ENCODE measurements at places on chromosomes 13 and 19.

DNA sequence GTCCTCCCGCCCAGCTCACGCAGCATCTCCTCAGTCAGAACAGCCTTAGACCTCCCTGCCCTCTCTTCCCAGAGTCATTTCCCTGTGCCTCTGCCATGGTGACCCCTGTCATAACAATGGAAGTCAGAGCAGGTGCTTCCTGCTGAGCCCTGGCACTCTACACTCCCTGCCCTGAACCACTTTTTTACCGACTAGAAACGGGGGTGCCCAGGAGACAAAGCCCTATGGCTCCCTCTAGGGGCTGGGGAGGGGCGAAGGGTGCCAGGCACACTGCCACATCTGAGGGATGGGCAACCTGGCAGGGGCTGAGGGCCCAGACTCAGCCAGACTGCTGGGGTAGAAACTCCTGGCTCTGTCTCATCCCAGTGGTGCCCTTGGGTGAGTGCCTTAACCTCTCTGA is 16.4 kb downstream of the ZNF574 start:
- DNase-seq, result peak; percentile 38

DNA sequence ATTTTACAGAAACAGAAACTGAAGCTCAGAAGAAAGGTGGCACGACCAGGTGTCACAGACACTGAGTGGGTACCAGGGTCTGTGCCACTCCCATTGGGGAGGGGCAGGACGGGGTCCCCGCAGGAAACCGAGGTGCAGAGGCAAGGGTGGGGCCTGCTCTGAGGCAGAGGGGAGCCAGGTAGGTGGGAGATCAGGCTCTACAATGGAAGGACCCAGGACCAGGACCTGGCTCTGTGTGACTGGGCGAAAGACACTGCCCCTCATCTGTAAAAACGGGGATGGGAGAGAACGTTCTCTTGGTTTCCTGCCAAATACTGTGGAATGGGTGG is 2.8 kb downstream of the PTGIR start:
- DNase-seq, result no peak

GRCh38 chr13:42211704-42212464 is 60.1 kb upstream of the AKAP11 start:
- DNase-seq, result no peak

DNA sequence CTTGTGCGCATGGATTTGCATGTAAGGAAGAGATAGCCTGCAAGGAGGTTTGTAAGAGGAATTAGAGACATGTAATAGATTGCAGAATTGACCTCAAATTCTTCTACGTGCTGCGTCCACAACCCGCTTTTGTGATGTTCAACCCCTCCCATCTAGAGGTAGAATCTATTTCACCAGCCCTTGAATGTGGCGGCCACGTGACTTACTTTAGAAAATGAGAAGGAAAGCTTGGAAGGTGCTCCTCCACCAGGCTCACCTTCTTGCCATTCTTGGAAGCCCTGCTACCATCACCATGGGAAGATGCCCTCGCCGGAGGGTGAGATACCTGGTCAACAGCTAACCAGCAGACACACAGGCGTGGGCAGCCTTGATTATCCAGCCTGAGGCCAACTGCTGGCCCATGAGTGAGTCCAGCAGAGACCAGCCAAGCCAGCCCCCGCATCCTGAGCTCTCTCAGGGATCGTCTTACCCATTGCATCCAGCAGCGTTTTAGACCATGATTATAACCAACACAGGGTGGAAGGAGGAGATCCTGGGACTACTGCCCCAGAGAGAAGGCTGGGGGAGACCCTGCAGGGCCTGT is 7.6 kb upstream of the PEPD start:
- no peak for DNase-seq

- peak; percentile 15 for DNase-seq
Observed at GRCh38 chr19:17680230-17680722, 7.9 kb downstream of the UNC13A start.

DNA sequence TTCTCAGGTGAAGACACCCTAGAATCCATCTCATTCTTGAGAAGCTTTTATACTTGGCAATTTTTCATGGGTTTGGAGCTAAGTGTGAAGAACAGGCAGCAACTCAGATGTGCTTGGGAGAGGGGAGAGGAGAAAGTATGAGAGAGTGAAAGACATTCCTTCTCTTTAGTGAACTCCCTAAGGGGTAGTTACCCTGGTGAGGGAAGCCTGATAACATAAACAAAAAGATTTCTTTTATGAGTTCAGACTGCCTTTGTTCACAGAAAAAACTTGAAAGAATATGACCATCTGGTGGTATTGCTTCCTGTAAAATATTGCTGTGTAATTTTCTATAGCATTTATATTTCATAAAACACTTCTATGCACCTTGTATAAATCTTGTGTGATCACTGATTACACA is at the start of gene STOML3:
Gene STOML3, minus strand, starts transcription at position 139 of the 400 bp plus-strand sequence. Its CDS starts 110 bp downstream, at position 29.
- DNase-seq, result no peak

DNA sequence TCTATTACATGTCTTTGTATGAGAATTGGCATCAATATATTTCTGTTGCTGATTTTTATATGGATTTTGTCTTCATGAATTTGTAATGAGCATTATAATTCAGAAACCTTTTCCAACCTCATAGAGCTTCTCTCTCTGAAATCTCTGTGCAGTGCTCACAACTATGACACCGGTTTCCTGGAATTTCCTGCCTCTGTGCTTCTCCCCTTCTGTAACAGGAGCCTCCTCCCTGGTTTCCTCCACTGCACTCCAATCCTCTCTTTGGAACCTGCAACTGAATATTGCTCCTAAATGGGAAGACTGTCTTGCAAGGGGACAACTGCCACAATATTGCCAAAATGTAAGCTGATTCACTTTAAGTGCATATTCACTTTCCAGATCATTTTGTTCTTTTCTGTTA is 1147.9 kb downstream of the UQCRFS1 start:
- DNase-seq, result no peak

- DNase-seq, result peak; percentile 85
Observed at GRCh38 chr19:47863514-47863936, 4.5 kb downstream of the TPRX2 start.

DNA sequence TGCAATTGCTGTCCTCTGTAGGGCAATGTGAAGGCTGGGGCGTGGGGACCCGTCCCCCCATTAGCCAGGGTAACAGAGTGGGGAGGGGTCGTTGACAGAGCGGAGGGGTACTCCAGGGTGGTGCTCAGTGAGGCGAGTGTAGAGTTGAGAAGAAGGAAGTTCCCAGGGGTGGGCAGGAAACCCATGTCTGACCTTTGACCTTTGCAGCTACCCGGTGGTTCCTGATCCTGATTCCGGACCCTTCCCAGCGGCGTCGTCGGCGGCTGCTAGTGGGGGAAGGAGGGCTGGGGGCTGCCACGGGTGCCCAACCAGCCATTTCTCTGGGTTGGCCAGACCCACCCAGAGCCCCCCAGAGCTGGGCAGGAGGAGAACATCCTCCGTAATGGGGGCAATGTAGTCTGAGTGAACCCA is 2.1 kb upstream of the PLVAP start:
- no peak for DNase-seq

DNA sequence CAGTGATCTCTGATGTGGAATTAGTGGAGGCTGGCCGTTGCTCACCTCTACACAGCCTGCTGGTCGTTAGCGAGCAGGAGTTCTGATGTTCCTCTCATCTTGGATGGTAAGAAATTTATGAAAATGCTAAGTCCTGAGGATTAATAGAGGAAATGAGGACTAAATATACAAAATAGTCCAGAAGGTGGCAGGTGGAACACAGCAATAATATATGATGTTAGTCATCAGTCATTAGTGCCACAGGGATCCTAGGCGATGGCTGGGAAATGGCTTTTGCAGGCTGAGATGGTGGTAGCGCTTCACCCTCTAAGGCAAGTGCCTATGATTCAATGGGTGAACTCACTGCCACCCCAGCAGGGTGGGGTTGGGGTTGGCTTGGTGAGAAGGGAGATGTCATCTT is 338.6 kb upstream of the TMTC4 start:
- no peak for DNase-seq

- no peak for DNase-seq
Observed at GRCh38 chr19:6271721-6272410, 7.9 kb downstream of the MLLT1 start.

DNA sequence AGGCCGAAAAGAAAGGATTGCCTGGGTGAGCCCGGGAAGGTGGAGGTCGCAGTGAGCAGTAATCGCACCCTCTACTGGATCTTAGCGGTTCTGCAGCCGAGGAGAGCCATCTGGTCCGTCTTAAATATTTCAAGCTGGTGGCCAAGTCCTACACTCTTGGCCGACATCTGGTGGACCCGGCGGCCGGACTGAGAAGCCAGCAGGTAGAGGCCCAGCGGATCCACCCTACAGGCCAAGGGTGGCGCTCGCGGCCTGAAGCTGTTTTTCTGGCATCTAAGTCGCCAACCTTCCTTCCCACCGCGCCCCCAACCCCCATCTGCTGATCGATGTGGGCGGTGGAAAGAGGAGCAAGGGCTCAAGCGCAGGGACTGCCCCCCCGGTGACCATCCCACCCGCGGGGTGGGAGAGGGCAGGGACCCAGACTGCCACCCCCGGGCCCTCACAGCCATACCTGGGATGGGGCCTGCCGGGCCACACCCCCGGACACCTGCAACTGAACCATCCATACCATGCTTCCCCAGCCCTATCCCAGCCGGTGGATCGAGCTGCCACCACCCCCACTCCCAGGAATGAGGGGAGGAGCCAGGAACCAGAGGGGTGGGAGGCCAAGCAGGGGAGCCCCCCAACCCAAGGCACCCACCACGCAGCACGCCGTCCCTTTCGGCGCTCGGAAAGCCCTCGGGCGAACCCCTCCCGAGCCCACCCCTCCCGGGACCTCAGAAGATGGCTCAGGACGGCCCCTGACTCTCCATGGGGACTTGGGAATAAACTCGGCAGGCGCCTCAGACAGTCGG is 46.3 kb upstream of the ZNF730 start:
- no peak for DNase-seq

- DNase-seq, result no peak
Observed at GRCh38 chr13:24458736-24459135, 53.8 kb downstream of the PARP4 start.

GRCh38 chr19:49767967-49768581 is 1.3 kb downstream of the AP2A1 start:
- no peak for DNase-seq

GRCh38 chr13:36026531-36026930 is 104.7 kb downstream of the DCLK1 start:
- DNase-seq, result no peak

GRCh38 chr13:26623125-26623524 is 65.6 kb downstream of the WASF3 start:
- no peak for DNase-seq

- DNase-seq, result no peak
Observed at GRCh38 chr19:3580156-3580934, 4.9 kb upstream of the GIPC3 start.

GRCh38 chr19:33193865-33194362 is at the start of gene LRP3:
Gene LRP3 (plus strand): TSS chr19:33194330. CDS start chr19:33194786, 456 bp downstream.
- no peak for DNase-seq

DNA sequence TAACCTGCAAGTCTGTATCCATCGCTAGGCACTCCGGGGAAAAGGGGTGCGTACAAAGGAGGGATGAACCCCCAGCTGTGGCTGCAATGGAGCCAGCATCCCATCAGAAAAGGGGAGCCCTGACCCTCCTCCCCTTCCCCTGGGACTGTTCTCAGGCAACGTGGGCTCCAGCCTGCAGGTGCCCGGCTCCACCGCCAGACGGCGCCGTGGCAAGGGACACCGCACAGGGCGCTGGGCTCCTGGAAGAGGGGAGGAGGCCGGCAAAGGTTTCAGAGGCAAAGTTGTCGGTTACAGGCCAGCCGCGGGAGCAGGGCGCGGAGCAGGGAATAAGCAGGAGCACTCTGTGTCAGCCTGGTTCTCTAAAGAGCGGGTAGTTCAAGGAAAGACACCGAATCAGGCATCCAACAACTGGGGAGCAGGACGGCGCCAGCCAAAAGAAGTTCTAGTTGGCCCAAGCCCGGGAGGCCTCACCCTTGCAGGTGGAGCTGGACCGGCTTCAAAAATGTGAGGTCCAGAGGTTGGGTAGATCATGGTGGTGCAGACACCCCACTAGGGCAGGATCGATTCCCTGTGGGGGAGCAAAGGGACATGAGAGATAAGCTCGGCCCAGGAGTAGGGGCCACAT is 53.0 kb upstream of the ATP12A start:
- no peak for DNase-seq

DNA sequence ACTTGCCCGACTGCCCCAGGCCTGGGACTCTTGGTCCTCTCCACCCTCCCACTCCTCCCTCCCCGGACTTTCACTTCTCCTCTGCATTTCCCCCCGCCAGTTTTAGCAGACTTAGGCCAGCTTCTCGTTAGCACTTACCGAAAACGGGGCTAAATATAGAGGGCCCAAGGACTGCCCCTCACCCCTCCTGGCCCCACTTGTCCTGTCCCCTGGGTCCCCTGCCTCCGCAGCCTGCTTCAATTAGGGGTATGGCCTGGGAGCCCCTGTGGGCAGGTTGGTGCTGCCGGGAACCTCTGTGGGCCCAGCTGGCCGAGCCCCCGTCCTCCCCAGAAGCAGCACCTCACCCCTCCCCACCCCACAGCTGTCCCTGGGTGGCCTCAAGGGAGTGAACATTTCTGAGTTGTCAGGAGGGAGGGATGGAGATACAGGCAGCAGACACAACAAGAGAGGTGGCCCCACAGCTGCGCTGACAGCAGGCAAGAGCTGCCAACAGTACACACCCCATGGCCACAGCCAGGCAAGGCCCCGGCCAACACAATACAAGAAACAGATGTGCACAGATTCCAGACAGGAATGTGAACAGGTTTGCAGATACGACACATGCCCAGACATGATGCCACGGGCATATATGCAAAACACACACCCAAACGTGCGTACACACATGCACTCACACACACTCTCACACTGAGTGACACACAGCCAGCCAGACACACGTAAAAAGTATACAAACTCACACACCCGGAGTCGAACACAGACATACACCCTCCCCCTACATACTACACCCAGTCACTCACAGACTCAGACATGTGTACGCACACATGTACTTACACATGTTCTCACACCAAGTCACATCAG is 2.6 kb downstream of the POU2F2 start:
- DNase-seq, result no peak

- no peak for DNase-seq
Observed at GRCh38 chr13:97339988-97340749, 93.8 kb upstream of the RAP2A start.

DNA sequence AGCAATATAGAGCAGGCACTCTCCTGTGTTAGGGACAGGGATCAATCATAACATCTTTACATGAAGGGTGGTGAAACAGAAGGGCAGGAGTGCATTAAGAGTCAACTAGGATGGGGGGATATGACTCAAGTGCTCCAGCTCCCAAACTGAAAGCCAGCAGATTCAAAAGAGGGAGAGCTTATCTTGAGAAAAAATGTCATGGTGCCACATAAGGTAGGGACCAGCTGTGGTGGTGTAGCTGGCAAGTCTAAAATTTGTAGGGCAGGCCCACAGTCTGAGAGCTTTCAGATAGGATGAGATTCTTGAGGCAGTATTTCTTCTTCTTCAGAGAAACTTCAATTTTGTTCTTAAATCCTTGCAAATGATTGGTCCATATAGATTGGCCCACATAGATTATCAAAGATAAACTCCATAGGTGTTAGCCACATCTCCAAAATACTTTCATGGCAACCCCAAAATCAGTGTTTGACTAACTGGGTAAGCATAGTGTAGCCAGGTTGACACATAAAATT is 19.1 kb downstream of the DNAJC15 start:
- no peak for DNase-seq

DNA sequence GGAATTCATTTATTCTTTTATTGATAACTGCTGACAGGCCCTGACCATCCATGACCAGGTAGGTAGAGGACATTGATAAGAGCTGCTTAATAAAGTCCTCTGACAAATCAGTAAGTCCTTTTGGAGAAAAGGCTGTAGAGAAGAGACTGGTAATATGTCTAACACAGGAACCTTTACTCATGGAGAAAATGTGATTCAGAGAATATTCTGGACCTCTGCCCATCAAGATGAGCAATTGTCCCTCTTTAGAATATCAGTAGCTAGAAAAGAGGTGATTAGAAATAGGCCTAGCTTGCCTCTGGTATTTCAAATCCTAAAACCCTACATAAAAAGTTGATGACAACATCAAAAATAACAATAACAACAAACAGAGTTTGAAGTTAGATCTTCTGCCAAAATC is 642.3 kb downstream of the TBC1D4 start:
- no peak for DNase-seq
